Purkinje cell (primary cell): ENCODE measurements at places on chromosomes 11 and 22. TPM values are rescaled to one million over a fixed set of nuclear protein-coding genes. Genes with fewer than 3 reads are reported as not detected.

NRGN gene
- 0.62 and 10.0 TPM in 2 replicates for polyA plus RNA-seq

LIPT2 gene
- 5.5 TPM in 1 of 2 replicates, not detected in the other for polyA plus RNA-seq

DEUP1 gene
- polyA plus RNA-seq: 0.24 and 4.7 TPM in 2 replicates

PIH1D2 gene
- 7.2 and 8.9 TPM in 2 replicates for polyA plus RNA-seq

C11orf16 gene
- polyA plus RNA-seq: not detected in 2 replicates

P2RY2 gene
- polyA plus RNA-seq: not detected in 2 replicates

SMC1B gene
- not detected in 2 replicates for polyA plus RNA-seq
